M059J (cell line): ENCODE measurements at places on chromosomes 6 and 20. TPM values are rescaled to one million over a fixed set of nuclear protein-coding genes. Genes with fewer than 3 reads are reported as not detected.
A peak's percentile ranks its signal among the peaks of the same experiment; 100 is the strongest.

- DNase-seq = no peak
These were observed 51.3 kb upstream of the EIF2S2 start for GRCh38 chr20:34163307-34163706.

DNA sequence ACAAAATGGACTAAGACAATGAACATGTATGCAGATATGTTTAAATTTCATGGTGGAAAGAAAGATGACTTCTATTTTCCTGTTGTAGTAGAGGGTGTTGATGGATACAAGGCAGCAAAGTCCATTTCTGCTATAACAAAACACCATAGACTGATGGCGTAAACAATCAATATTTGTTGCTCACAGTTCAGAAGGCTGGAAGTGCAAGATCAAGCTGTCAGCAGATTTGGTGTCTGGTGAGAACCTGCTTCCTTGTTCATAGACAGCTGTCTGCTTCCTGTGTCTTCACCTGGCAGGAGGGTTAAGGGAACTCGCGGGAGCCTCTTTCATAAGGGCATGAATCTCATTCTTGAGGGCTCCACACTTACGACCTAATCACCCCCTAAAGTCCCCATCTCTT is 83.0 kb upstream of the ELOVL5 start:
- no peak for DNase-seq

The FAM110A gene
- 9.5 and 10.1 TPM in 2 replicates for total RNA-seq

The STK4 gene
- 39.0 and 56.0 TPM in 2 replicates for total RNA-seq

DNA sequence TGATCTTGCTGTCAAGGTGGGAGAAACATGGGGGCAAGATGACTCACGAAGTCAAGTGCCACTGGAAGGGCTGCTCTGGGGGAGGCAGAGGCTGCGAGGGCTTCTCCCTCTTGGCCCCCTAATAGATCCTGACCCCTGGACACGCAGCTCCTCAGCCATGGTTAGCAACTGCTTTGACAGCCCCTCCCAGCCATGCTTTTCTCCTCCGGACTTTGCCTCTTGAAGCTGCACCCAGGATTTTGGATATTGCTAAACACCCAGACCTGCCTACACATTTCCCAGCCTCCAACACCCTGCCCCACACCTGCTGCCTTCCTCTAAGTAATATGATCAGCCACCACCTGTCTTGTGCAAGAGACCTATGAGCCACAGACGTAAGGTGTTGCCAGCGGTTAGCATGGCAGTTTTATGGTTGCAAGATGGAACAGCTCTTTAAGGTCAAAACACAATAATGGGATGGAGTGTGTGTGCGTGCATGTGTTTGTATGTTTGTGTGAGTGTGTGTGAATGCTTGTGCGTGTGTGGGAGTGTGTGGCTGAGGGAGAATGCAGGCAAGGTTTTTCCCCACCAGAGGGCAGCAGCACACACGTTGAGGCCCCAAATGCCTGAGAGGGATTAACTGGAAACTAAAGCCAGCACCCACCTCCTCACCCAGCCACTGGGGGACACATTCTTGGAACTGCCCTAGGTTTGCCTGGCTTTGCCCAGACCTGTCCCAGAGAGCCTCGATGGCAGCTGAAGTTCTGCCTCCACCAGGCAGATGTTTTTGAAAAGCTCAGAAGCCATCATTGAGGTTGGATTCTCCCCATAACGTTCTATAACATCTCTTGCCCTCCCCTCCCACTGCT is 2.5 kb downstream of the IP6K3 start:
- DNase-seq = peak; percentile 66

GRCh38 chr20:32779500-32780211 is 17.5 kb downstream of the DNMT3B start:
- no peak for DNase-seq

GRCh38 chr20:37426978-37427377 is 81.0 kb downstream of the SRC start:
- no peak for DNase-seq

GRCh38 chr6:166614171-166614583 is 12.9 kb downstream of the RPS6KA2 start:
- no peak for DNase-seq

DNA sequence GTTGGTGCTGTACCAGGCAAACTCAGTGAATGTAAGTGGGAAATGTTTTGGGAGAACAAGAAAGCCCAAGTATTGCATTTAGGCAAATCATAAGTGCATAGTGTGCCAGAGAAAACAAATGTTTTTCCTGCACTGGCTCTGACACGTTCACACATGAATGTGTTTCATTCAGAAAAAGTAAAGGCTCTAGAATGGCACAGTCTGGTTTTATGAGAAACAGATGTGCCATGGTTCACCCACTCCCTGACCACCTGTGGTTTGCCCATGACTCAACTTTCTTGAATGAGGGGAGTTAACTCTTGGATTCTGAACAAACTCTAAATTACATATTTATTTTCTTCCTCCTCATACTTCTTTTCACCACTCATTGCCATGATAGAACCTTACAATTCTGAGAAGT is 126.9 kb downstream of the KCNQ5 start:
- DNase-seq = peak; percentile 95
